Substantia nigra (tissue), 51 donors: ENCODE measurements at places on chromosomes 5 and 9.

GRCh38 chr5:107778647-107779046 is 107.9 kb upstream of the EFNA5 start:
- no peak for DNase-seq

- no peak for DNase-seq
Measured at GRCh38 chr5:72280581-72281069, 39.4 kb downstream of the MRPS27 start.

GRCh38 chr5:9654886-9655285 is 24.7 kb upstream of the TAS2R1 start:
- DNase-seq = no peak

- no peak for DNase-seq
Measured at GRCh38 chr9:99820685-99821395, 845 bp upstream of the NR4A3 start.

- no peak for DNase-seq
Measured at GRCh38 chr5:149797897-149798296, 67.8 kb downstream of the PPARGC1B start.

DNA sequence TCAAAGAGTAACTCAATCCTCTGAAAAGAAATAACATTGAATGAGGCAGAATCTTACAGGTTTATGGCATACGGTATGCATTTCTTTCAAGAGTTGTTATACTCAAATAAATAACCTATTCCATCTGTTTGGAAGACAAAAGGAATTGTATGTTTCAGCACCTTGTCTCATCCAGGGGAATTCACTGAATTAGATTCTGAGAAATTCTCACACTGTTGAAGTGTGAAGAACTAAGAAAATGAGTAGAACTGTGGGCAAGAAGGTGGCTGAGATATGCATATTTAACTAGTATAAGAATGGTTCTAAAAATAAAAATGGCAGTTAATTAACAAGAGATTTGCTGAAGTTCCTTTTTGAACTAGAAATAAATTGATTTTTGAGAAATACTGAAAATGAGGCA is 279.3 kb upstream of the DAP start:
- no peak for DNase-seq

DNA sequence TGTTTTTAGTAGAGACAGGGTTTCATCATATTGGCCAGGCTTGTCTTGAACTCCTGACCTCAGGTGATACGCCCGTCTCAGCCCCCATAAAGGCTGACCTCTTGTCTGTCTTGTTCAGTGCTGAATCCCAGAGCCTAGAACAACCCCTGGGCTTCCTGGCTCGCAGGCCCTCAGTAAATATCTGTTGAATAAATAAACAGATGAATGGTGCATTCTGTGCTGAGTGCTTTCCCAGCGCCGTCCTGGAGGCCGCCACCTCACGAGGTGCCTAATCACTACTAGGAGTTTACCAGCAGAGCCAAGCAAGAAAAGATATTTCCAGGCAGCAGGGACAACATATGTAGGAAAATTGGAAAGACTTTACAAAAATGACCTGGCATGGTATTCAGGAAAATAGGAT is 88.5 kb downstream of the SNX24 start:
- no peak for DNase-seq

DNA sequence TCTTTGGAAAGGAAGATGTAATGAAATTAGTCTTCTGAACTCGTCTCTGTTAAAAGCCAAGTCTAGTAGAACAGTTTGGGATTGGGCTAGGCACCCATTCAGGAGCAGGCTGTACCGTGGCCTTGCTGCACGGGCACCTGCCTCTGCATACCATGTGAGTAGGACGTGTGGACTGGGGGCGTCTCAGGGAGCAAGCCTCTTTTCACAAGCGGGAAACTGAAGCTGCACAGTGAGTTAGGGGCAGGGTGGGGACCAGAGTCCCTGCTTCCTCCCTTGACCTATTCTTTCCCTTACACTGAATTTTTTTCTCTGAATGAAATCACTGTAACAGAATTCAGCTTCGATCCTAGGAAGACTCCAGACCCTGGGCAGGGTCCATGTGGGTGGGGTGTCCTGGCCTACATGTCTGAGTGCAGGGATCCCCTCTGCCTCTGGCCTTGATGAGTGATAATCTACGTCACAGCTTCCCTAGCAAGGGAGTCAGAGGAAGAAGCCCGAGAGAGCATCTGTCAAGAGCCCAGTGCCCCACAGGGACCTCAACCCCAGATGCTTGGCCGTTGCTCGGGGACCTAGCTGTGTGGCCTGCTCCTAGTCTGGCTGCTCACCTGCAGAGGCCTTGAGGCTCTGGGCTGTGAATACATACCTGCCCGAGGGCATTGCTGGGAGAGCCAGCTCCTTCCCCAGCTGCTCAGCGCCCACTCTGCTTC is 15.1 kb downstream of the PHF2 start:
- no peak for DNase-seq

DNA sequence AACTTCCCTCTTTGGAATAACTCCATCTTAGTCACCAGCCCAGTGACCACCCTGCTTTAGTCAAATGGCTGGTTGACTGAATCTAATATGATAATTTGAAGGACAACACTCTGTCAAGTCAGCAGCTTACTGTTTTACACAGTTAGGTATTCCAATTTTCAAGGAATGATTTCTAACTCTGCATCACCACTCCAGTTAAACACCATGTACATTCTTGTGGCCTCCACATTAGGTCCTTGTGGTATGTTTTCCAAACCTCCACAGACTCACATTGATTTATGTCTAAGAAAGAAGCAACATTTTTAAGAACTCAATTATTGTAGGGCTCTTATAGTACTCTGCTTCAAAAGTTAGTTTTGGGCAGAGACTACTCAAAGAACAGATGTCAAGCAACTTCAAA is 110.7 kb downstream of the TLE1 start:
- no peak for DNase-seq

DNA sequence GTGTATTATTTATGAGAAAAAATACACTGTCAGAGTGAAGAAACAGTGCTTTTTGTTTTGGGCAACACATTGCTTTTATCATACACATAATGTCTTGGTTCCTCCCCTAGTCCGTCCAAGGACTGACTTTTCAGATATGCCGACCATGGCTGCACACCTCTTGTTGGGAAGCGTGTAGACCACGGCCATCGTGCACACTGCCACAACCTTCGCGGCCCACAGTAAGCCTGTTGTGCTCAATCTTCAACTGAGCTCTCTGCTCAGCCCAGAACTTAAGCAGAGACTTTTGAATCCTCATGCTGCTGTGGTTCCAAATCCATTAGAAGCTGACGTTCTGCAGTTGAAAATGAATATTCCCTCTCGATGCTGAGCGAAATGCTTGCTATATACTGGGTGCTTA is 157.6 kb upstream of the IRX2 start:
- no peak for DNase-seq

- no peak for DNase-seq
Measured at GRCh38 chr5:36599986-36600779, 6.2 kb upstream of the SLC1A3 start.

DNA sequence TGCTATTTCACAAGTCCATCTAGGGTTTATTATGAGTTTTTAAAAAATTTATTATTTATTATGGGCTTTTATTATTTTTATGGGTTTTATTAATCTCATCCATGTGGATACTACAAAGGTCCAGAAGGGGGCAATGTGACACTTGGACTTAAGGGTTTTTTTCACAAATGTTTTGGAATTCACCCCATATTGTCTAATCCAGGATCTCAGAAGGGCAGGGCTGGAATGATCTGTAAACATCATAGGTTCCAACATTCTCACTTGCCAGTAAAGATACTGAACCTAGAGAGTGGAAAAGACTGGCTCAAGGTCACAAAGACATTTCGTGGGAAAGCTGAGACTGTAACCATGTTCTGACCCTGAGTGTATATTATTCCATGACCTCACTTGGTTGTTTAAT is 35.6 kb downstream of the NIM1K start:
- DNase-seq = no peak

DNA sequence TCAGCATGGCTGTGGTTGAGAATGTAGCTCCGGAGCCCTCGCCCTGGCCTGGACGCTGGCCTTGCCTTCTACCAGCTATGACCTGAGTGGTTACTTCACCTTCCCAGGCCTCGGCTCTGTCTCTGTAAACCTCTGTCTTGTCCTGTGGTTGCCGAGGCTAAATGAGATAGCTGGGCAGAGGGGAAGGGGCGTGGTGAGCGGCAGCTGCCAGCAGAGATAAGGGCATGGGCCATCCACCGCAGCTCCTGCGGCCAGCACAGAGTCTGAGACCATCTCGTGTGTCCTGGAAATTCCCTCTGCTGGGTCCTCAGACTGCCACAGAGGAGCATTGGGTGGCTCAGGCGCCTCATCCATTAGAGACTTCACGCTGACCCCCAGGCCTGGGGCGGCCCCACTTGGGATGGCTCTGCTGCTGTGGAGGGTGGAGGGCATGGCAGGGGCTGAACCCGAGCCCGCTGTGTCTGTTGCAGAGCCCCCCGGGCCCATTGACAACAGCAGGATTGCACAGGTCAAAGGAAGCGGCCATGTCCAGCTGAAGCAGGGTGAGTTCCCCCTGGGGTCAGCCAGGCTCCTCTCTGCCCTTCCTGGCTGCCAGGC is 43.9 kb downstream of the USP20 start:
- DNase-seq = no peak

- DNase-seq = no peak
Measured at GRCh38 chr5:137078171-137078665, 420.9 kb downstream of the SPOCK1 start.

- no peak for DNase-seq
Measured at GRCh38 chr5:35131723-35132122, 84.0 kb upstream of the AGXT2 start.

DNA sequence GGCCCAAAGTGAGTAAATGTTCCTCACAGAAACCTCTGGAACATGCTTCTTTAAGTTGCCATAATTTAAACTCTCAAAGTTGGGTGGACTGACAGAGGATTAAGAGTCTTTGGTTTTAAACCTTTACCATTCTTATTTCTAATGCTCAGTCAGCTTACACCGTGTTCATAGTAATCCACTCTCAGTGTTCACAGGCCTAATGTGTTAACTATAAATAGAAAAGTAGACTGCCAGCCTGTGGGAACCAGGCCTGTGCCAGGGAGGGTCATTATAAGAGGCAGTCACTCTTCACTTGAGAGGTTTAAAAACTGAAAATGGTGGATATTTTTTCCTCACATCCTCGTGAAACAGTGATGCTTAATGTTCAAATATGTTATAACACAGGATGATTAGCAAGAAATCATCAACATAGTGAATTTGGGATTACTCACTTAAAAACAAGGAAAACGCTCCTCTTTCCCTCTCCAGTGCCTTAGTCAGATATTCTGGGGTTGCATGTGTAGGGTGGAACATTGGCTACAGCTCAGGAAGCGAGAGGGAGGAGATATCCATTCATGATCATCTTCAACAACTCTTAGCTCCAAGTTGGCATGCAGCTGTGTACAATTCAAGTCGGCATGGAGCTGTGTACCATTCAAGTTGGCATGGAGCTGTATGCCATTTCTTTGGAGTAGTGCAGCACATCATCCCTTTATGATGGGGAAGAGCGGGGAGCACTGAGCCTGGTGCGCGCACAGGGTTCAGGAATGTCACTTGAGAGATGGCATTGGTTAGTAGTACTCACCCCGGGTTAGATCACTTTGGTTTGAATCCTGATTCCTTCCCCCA is 65.8 kb downstream of the KIAA1958 start:
- DNase-seq = no peak

GRCh38 chr5:108168915-108169314 is 213.0 kb downstream of the FBXL17 start:
- no peak for DNase-seq

DNA sequence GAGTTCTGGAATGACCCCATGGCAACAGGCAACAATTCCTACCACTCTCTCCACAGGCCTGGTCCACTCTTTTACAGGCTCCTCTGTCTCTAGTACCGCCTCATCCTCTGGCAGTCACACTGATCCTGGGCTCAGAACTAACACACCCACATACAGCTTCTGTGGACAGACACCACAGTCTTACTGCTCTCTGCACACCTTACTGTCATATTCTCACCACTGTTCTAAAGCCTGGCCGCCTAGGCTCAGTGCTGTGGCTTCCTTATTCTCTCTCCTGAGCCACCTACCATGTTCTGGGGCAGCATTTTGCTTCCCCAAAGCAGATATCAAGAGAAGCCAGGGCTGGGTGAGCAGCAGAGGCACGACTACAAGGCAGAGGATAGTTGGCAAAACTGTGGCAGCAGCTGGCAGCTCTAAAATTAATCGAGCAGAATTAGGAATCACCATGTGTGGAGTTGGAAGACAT is 14.8 kb downstream of the REEP5 start:
- no peak for DNase-seq

DNA sequence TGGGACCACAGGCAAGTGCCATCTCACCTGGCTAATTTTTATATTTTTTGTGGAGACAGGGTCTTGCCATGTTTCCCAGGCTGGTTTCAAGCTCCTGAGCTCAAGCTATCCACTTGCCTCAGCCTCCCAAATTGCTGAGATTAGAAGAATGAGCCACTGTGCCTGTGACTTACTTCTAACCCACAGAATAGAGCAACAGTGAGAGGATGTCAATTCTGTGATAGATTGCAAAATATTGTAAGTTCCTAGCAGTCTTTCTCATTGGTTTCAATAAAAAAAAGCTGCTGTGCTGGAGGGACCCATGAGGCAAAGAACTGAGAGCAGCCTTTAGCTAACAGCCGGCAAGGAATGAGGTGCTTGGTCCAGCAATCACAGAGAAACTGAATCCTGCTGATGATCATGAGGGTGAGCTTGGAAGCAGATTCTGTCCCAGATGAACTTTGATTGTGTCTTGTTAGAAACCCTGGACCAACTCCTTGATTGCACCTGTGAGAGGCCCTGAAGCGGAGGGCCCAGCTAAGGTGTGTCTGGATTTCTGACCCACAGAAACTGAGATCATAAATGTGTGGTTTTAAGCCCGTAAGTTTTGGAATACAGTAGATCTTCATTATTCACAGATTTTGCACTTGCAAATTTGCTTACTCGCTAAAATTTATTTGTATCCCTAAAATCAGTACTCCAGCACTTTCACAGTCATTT is 149.7 kb downstream of the GCNT1 start:
- DNase-seq = no peak

- DNase-seq = no peak
Measured at GRCh38 chr9:121198512-121199042, 3.1 kb downstream of the RAB14 start.

- DNase-seq = no peak
Measured at GRCh38 chr5:145800181-145800580, 35.0 kb downstream of the PRELID2 start.

DNA sequence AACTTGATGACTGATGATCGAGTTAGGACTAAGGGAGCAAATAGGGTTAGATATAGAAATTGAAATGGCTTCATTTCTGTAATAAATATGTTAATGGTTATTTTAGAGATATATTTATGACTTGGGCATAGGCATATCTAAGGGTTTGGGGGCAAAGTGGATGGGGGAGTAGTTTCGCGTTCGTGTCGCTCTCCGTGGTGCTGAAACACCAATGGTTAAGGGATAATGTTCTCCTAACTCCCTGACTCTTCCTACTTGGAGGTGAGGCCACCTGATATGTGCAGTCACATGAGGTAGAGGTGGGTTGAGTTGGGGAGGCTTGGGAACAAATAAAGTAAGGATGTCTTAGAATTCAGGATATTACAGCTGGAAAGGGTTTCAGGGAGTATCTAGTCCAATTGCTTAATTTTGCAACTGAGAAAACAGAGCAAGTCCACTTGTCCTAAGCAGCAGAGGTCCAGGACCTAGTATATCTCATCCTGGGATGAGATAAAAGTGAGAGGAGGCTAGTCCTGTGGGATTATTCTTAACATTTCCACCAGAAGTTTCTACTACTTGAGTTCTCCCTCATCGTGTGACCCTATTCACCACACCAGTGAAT is 44.0 kb upstream of the MAP1B start:
- DNase-seq = no peak
